Activated CD4-positive, alpha-beta T cell treated with anti-CD3 and anti-CD28 coated beads, Interleukin-2, amount 10 ng/mL, durations not matched to agents 24 days and 14 days (primary cell): ENCODE measurements at places on chromosomes 6 and 20.

DNA sequence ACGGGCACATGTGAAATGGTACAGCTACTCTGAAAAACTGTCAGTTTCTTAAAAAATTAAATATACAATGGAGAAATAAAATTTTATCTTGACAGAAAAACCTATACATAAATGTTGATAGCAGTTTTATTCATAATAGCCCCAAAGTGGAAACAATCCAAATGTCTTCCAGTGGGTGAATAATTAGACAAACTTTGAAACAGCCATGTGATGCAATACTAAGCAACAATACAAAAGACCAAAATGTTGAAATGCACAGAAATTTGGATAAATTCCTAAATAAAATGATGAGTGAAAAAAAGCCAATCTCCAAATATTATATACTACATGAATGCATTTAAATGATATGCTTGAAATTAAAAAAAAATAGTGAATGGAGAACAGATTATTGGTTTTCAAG, 523.1 kb downstream of the HTR1B start:
- no peaks in the 10 kb centered on the region for H3K4me1 ChIP-seq
- no peak for DNase-seq
- no peak overlapping the region for H3K27ac ChIP-seq
- no peak overlapping the region for H3K4me3 ChIP-seq
- no peaks in the 10 kb centered on the region for H3K27me3 ChIP-seq

- no peak overlapping the region for H3K4me3 ChIP-seq
- DNase-seq: no peak
- H3K27ac ChIP-seq: no peak overlapping the region
- peaks cover 2% of the 10 kb centered on the region for H3K4me1 ChIP-seq
- no peaks in the 10 kb centered on the region for H3K36me3 ChIP-seq
These were observed 38.5 kb downstream of the EDN1 start for GRCh38 chr6:12328701-12329100.

DNA sequence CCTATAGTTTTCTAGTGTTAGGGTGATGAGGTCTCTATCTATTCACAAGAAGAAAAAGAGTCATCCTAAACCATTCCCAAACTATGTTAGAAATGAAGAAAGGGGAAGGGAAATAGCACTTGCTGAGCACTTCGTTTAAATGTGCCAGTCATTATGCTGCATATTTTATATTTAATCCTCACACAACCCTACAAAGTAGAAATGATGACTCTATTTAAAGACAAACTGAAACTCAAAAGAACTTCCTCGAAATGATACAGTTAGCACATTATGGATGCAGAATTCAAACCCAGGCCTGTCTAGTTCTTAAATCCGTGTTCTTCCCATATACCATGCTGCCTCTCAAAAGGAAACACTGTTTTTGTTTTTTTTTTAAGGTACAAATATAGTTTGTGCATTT, 174.6 kb downstream of the GMPR start:
- H3K36me3 ChIP-seq: peaks cover 25% of the 10 kb centered on the region
- DNase-seq: no peak
- H3K27me3 ChIP-seq: no peaks in the 10 kb centered on the region
- H3K4me3 ChIP-seq: peak overlapping the region; percentile 34
- peaks cover 39% of the 10 kb centered on the region for H3K4me1 ChIP-seq
- H3K27ac ChIP-seq: peak overlapping the region; percentile 84

- H3K4me3 ChIP-seq: no peak overlapping the region
- H3K36me3 ChIP-seq: no peaks in the 10 kb centered on the region
- no peaks in the 10 kb centered on the region for H3K4me1 ChIP-seq
- no peak for DNase-seq
- no peak overlapping the region for H3K27ac ChIP-seq
- no peaks in the 10 kb centered on the region for H3K27me3 ChIP-seq
These were observed 630.3 kb upstream of the MAN1A1 start for GRCh38 chr6:119979862-119980261.

DNA sequence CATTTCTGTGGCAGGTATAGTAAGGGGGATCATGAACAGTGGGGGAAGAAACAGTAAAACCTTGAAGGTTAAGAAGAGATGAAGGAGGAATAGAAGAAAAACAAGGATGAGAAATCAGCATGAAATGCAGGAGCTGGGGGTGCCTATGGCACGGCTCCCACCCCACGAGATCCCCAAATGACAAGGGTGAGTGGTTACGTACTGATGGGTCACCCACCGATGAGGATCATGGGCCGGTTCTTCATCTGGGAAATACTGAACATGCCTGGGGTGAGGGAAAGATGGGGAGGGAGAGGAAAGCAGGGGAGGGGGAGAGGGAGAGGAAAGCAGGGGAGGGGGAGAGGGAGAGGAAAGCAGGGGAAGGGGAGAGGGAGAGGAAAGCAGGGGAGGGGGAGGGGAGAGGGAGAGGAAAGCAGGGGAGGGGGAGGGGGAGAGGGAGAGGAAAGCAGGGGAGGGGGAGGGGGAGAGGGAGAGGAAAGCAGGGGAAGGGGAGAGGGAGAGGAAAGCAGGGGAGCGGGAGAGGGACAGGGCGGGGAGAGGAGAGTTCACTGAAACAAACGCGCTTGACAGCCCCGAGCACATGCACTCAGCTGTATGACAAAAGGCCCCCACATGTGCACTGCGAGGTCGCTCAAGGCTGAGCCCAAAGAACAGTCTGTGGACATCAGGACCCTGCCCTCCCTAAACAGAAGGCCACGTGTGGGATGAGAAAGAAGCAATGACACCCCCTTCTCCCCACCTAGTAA, 25.3 kb downstream of the MOCS1 start:
- no peak overlapping the region for H3K27ac ChIP-seq
- H3K36me3 ChIP-seq: no peaks in the 10 kb centered on the region
- DNase-seq: no peak
- H3K27me3 ChIP-seq: no peaks in the 10 kb centered on the region
- H3K4me3 ChIP-seq: no peak overlapping the region
- H3K4me1 ChIP-seq: no peaks in the 10 kb centered on the region

DNA sequence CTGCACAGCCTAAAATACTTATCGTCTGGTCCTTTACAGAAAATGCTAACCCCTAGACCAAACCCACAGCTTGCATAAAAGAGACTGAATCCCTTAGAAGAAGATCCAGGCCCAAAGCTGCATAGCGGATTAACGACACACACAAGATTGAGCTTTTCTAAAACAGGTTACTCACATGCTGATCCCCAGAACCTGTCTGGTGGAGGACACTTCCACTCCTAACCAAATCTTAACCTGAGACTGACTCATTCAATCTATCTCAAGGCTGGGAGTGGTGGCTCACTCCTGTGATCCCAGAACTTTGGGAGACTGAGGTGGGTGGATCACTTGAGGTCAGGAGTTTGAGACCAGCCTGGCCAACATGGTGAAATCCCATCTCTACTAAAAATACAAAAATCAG, 2.8 kb upstream of the SLPI start:
- H3K27me3 ChIP-seq: peaks cover 23% of the 10 kb centered on the region
- H3K36me3 ChIP-seq: no peaks in the 10 kb centered on the region
- no peak for DNase-seq
- H3K27ac ChIP-seq: no peak overlapping the region
- H3K4me3 ChIP-seq: no peak overlapping the region

- H3K27me3 ChIP-seq: no peaks in the 10 kb centered on the region
- H3K4me3 ChIP-seq: no peak overlapping the region
- no peaks in the 10 kb centered on the region for H3K36me3 ChIP-seq
- H3K27ac ChIP-seq: peak overlapping the region; percentile 45
These were observed 45.6 kb upstream of the FYN start for GRCh38 chr6:111918825-111919224.

DNA sequence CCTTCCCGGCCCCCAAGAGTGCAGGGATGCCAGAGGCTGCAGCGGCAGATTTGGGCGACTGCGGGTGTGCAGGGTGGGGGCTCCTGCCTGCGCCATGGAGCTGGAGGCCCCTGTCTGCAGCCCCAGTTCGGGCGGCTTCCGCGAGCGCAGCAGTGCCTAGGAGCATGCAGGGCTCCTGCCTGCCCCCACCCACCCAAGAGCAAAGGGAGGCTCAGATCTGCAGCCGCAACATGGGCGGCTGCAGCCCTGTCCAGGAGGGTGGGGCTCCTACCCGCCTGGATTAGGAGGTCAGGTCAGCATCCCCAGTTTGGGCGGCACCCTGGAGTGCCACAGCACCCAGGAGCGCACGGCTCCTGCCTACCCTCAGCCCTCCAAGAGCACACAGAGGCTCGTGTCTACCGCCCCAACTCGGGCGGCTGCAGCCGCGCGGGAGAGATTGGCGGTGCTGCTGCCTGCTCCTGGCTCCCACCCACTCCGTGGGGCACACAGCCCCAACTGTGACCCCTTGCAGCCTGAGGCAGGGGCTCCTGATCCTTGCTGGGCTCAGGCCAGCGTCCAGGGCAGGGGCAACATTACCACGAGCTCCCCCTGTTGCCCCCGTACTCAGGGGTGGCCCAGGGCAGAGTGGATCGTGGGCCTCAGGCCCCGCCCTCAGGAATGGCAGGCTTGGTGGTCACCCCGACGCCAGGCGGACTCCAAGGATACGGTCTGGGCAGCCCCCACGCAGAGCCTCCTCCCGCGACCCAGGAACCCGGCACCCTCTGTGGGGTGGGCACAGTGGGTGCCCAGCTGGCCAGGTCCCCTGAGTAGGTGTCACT, 55.5 kb upstream of the UNC93A start:
- H3K4me1 ChIP-seq: no peaks in the 10 kb centered on the region
- H3K4me3 ChIP-seq: no peak overlapping the region
- no peak overlapping the region for H3K27ac ChIP-seq
- no peaks in the 10 kb centered on the region for H3K36me3 ChIP-seq

DNA sequence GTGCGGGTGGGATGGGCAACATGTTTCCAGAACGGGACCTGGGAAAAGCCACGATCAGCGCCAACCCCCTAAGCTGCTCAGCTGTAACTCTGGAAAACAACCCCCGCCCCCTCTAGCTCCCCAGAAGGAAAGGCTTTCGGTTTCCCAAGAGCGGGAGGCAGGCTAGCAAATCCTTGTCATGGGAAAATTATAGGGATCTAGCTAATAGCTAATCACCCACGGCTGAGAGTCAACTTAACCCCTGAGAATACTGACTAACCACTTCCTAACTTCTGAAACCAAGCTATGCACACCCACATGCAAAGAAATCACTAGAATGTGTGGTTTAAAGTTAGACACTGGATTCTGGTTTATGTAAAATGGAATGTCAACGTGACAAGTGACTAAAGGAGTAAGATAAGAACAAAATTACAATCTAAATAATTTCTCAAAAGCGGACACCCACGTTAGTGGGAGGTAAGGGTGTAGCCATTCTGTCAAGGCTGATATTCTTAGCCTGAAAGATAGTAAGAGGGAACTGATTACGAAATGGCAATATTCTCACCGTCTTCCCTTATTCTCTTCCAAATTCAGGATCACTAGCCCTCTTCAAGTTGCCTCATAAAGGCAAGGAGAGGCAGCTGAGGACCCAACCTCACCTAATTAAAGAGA, 20.1 kb downstream of the JAG1 start:
- H3K4me3 ChIP-seq: no peak overlapping the region
- peaks cover 6% of the 10 kb centered on the region for H3K4me1 ChIP-seq
- H3K27ac ChIP-seq: no peak overlapping the region
- no peak for DNase-seq
- peaks cover 19% of the 10 kb centered on the region for H3K27me3 ChIP-seq

DNA sequence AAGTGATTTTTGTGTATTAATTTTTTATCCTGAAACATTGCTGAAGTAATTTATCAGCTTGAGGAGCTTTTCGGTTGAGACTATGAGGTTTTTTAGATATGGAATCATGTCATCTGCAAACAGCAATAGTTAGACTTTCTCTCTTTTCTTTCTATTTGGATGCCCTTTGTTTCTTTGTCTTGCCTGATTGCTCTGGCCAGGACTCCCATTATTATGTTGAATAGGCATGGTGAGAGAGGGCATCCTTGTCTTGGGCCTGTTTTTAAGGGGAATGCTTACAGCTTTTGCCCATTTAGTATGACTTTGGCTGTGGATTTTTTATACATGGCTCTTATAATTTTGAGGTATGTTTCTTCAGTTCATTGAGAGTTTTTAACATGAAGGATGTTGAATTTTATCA, 207.6 kb upstream of the DEFB112 start:
- H3K27ac ChIP-seq: no peak overlapping the region
- H3K4me1 ChIP-seq: no peaks in the 10 kb centered on the region
- H3K27me3 ChIP-seq: no peaks in the 10 kb centered on the region
- H3K4me3 ChIP-seq: no peak overlapping the region
- H3K36me3 ChIP-seq: no peaks in the 10 kb centered on the region
- no peak for DNase-seq

DNA sequence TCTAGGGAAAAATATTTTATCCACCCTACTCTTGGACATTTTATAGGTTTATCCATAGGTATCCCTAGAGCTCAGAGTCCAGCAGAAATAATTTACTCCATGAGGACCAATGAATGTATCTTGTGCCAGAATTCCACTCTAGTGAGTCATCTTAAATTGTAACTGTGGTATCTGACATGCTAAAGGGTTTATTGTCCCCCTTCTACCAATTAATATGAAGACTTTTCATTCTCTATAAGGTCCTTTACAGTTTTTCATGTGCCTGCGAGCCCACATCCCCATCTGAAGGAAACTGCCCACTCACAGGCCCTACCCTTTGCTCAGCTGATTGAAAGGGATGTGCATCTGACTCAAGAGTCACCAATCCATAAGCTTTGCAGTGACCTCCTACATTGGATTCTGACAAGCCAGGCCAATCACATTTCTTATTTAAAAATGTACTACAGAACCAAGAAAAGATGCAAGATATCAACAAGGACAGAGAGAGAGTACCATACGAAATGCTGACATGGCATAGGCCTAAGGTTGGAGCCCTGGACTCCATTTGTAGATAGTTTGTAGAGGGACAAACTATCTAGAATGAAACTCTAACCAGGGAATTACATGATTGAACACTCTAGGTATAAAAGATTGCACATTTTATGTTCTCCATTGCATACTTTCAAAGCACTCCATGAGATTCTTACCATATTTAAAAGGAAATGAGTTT, 93.4 kb upstream of the DEFB112 start:
- H3K4me1 ChIP-seq: no peaks in the 10 kb centered on the region
- H3K4me3 ChIP-seq: no peak overlapping the region
- no peak overlapping the region for H3K27ac ChIP-seq
- no peaks in the 10 kb centered on the region for H3K27me3 ChIP-seq
- DNase-seq: no peak

- no peak overlapping the region for H3K27ac ChIP-seq
- H3K36me3 ChIP-seq: no peaks in the 10 kb centered on the region
- H3K4me1 ChIP-seq: no peaks in the 10 kb centered on the region
- H3K27me3 ChIP-seq: no peaks in the 10 kb centered on the region
These were observed 79.1 kb downstream of the TNFRSF21 start for GRCh38 chr6:47230579-47230978.

- H3K4me1 ChIP-seq: peaks cover 9% of the 10 kb centered on the region
- DNase-seq: no peak
- no peak overlapping the region for H3K27ac ChIP-seq
- no peak overlapping the region for H3K4me3 ChIP-seq
- H3K36me3 ChIP-seq: no peaks in the 10 kb centered on the region
These were observed 12.8 kb downstream of the TREM1 start for GRCh38 chr6:41273714-41274113.
